ENCODE measurements at places on chromosomes 7 and 10. TPM values are rescaled to one million over a fixed set of nuclear protein-coding genes. Genes with fewer than 3 reads are reported as not detected.

The PNLIPRP2 gene
- not detected for polyA plus RNA-seq

DNA sequence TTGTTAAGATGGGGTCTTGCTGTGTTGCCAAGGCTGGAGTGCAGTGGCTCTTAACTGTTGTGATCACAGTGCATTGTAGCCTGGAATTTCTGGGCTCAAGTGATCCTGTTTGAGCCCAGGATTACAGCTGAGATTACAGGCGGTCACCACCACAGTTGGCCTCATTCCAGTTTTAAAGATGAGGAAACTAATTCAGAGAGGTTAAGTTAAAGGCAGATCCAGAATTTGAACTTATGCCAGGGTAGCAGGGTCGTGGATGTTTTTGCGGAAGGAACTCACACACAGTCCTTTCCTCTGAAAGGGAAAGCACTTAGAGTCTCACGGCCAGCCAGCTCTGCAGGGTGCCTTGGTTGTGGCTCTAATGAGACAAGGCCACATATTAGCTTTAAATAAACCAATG is 84.7 kb downstream of the MMRN2 start:
- no peak for DNase-seq

- DNase-seq = peak; percentile 90
These were observed at the start of gene PRKRIP1 for GRCh38 chr7:102395873-102396709. Gene PRKRIP1, plus strand, starts transcription at chr7:102396363. Its CDS starts 49 bp downstream, at chr7:102396412.

- peak; percentile 66 for DNase-seq
These were observed 8.3 kb upstream of the ATP6V0E2 start for GRCh38 chr7:149865437-149865836.

DNA sequence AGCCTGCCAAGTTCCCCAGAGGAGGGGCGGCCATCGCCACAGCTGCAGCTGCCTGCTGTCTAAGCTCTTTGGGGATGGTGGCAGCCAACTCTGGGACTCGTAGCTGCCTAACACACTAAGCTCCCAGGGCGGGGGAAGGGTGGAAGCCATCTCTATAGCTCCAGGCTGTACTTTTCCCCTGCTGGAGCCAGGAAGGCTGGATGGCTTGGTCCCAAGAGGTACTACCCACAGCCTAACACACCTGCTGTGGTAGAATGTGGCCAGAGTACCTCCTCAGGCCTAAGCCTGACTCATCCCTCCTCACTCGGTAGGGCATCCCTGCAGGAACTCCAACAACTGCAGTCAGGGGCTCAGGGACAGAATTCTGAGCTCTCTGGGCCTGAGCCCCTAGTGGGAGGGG is 151.7 kb upstream of the TAC1 start:
- no peak for DNase-seq

- DNase-seq = no peak
These were observed 31.7 kb downstream of the ARHGAP12 start for GRCh38 chr10:31896968-31897384.

- no peak for DNase-seq
These were observed 63.8 kb upstream of the FAM204A start for GRCh38 chr10:118405928-118406327.

DNA sequence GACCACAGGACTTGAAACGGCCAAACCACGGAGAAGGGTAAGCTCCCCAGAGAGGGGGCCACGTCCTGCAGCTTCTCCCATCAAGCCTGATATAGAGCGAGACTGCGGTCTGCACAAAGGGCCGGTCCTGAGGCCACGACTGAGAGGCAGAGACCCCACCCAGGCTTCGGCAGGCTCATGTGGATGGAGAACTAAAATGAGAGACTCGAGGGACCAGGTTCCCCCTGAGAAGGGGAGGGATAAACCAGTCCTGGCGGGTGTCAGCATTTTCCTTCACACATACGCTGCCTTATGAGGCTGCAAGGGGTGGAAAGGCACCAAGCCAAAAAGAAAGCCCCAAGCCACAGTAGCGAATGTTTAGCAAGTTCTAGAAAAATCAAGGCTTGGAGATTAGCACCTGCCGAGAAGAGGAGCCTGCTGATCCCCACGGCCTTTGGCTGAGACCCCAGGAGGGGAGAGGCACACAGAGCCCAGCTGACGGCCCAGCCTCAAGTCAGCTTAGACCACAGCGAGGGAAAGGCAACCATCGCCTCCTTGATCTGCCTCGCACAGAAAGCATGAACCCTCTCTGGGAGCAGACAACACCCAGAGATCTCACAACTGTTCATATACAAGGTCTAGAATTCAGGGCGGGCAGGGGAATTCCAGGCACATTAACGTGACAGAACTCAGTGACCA is 92.6 kb upstream of the RNF32 start:
- DNase-seq = no peak

- DNase-seq = peak; percentile 88
These were observed 177.2 kb downstream of the SH3PXD2A start for GRCh38 chr10:103678178-103678526.

Data from naive thymus-derived CD8-positive, alpha-beta T cell (primary cell).